ENCODE measurements at places on chromosomes 5 and 9.

DNA sequence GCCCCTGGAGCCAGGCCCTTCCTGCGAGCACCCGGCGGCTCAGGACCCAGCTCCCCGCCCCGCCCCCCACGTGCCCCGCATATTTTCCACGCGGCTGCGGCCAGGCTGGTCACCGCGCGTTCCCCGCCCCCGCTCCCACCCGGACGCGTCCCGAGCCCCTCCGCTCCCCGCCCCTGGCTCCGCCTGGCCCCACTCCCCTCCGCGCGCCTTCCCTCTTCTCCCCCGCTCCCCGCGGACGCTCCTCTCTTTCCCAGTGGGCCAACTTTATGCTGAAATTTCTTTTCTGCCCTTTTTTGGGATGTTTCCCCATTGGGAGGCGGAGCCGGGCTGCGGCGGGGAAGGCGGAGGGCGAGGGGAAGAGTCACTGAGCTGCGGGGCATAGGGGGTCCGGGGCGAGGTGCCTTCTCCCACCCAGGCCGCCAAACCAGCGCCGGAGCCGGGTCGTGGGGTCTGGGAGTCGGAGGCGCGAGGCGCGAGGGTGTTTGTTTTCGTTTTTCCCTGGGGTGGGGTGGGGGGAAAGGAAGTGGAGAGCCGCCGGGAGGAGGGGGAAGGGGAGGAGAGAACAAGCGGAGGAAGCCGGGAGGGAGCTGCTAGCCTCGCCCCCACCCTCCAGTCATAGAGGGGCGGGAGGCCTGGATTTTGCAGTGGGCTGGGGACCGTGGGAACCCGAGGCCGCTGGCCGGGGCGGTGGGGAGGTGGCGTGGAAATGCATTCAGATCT is 1.0 kb upstream of the TPM2 start:
- DNase-seq, result no peak

GRCh38 chr9:109046346-109046745 is 33.0 kb upstream of the CTNNAL1 start:
- no peak for DNase-seq

DNA sequence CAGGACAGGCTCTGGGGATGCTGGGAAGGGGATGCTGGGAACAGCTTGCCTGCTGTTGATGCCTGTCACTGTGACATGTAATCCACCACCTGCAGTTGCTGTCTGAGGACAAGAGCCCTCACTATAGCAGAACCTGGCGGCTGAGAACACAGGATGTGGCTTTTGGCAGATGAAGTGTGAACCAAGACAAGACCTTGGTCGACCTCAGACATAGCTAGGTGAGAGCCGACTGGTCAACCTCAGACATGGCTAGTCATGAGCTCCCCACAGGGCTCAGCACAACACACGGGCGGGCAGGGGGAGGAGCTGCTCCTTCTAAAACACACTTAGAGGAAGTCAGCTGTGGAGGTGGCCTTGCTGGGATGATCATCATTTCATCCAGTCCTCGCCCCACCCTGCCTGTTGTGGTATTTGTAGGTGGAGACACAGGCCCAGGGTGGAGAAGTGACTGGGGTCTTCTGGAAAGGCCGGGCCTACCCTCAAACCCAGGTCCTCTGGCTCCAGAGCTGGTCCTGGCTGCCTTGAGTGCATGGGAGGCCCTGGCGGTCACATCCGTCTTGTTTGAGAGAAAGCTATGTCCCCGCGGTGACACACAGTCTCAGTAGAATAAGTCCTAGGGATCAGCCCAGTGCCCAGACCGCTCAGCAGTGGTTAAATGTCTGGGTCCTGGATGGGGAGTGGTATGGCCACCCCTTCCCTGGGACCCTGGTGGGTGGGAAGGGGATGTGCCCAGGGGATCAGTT is 6.1 kb downstream of the SUSD3 start:
- DNase-seq, result no peak

- no peak for DNase-seq
Observed at GRCh38 chr5:15282611-15283010, 217.4 kb upstream of the FBXL7 start.

DNA sequence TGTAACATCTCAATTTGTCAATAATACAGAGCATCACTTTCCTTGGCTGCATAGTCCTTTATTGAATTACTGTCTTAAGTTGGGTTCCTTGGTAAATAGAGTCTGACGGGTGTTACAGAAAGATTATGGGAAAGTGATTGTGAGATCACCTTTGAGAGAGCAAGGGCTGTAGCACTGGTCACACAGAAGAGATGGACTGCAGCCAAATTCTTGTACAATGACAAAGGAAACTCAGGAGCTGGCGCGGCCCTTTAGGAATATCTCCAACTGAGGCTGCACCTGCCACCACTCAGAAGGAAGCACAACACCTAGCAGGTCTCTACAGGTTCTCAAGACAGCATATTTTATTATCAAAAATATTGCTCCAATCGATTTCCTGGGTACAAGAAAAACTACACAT is 350.0 kb upstream of the ISL1 start:
- DNase-seq, result no peak

- peak; percentile 65 for DNase-seq
Observed at GRCh38 chr9:103397868-103398600, 402.9 kb downstream of the CYLC2 start.

DNA sequence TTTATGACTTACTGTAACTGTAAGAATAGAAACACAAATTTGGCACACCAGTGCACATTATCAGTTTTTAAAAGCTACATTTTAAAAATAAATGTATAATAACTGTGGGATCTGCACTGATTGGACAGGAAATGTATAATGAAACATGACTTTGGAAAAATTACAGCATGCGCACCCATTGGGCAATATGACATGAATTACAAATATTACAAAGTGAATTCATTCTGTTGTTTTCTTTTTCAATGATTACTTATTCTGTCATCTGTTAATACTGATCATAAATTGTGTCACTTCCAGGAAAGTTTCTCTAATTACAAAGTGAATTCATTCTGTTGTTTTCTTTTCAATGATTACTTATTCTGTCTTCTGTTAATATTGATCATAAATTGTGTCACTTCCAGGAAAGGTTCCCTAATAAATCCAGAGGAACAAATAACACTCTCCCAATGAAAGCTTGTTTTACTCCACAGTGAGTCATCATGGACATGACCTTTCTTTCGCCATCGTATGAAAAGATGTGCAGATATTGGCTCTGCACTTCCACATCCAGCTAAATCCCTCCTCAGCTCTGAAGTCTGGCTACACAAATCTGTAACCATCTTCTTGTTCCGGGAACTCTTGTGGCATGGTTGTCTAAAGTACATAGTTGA is 297.0 kb upstream of the HAPLN1 start:
- DNase-seq, result no peak

DNA sequence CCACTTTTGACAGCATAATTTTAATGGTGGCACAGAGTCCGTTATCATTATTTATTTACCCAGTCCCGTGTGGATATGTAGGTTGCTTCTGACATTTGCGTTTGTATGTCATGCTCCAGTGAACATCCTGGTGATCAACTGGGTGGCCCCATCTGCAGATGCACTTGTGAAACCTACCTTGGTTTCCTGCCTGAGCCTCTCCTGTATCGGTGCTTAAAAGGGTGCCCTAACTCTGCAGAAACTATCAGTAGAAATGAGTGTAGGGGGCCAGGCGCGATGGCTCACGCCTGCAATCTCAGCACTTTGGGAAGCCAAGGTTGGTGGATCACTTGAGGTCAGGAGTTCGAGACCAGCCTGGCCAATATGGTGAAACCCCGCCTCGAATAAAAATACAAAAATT is 92.1 kb upstream of the IER5L start:
- no peak for DNase-seq

GRCh38 chr9:22049411-22049810 is 40.3 kb upstream of the CDKN2B start:
- no peak for DNase-seq

Data from kidney capillary endothelial cell (primary cell).